ENCODE measurements at places on chromosomes 12 and 14.

GRCh38 chr14:103819503-103820307 is 27.7 kb downstream of the PPP1R13B start:
- DNase-seq, result no peak

DNA sequence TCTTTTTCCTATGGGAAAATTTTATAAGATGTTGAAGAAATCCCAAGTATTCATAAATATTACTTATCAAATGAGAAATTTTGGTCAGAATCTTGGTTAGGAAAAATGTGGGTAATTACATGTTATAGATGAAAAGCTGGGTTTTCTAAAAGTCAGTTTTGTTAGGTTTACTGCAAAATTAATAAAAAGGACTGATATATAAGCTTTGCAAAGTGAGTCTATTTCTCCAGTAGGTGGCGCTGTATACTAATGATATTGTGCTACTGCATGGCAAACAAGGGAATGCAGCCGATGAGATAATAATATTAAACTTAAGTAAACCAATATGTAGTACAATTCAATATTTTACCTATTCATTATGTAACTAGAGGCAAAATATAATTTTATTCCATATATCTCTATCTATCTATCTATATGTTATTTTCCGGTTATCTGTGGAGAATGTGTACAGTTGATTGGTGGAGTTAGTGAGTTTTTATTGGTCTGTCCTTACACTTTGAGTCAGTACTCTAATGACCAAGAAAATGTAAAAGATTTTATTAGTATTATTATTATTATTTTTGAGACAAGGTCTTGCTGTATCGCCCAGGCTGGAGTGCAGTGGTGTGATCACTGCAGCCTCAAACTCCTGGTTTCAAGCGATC is 32.9 kb downstream of the MIPOL1 start:
- DNase-seq, result no peak

DNA sequence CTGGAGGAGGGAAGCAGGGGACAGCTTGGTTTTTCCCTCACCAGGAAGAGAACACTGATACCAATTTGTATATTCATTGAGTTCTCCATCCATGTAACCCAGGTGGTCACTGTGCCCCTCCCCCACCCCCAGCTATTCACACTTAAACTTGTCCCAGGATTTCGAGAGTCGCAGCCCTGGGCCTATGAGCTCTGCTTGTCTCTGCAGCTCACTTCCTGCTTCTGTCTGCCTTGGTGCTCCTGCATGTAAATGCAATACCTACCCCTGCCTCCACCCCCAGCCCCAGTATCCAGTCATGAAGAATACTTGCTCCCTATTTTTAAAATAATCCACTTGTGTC is 452.2 kb downstream of the BCL11B start:
- no peak for DNase-seq

DNA sequence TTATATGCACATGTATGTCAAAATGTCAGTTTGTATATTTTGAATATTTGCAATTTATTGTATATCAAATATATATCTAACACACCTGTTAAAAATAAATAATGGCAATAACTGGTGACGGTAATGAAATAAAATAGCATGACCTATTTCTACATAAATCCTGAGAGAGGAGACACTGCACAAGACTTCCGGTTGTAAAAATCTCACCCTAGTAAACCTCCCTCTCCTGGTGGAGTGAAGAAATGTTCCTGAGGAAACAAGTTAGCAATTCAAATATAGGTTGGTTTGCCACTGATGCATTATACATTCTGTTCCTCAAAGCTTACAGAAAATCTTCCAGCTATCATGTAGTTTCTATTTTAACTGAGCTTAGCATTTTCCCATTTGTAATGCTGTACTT is 166.1 kb upstream of the SYT10 start:
- no peak for DNase-seq

DNA sequence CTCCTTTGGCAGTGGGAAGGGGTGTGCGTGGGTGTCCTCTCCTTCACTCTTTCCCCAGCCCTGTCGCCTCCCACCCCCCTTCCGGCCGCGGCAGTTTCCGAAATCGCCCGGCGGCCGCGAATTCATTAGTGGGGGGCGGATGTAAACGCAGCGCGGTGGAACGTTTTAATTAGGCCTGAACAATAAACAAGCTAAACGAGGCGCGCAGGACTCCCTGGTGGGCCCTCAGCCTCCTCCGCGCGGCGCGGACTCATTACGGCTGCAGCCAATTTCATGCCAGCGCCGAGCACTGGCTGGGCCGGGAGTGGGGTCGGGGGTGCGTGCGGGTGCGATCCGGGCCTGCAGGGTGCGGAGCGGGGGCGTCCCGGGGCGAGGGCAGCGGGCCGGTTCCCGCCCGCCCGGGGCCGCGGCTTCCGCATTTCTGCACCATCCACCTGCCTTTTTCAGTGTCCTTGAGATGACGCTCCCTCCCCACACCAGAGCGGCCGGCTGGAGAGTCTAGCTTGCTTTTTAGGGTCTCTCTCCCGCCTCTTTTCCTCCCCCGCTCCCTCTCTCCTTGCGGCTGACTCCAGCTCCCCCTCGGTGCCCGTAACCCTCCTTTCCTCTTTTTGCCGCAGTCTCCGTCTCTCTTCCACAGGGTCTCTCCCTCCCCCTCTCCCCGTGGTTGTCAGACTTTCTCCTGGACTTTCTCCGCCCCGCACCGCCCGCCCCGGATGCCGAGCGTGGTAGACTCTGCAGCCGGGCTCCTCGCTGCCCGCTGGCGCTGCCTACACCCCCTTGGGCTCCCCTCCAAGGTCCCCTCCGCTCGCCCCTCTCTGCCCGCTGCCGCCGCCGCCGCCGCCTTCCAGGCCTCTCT is at the start of gene CISTR:
Gene CISTR (minus strand): TSS at position 644 of the 856 bp plus-strand sequence.
- no peak for DNase-seq

DNA sequence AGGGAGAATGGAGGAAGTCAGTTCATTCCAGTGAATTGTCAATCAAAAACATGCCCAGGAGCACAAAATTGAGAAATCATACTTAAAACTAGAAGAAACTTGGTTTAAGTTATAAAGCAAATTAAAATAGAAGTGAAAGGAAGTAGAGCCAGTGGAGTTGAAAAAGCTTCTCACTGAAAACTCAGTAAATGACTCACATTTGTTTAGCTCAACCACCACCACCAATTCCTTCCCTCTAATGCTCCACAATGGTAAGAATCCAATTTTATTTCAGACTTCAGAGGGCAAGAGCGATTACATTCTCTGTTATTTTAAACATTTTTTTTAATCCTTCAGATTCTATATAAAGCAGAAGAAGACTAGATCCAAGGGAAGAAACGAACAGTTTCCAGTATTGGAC is 19.4 kb downstream of the UTP20 start:
- DNase-seq, result no peak

DNA sequence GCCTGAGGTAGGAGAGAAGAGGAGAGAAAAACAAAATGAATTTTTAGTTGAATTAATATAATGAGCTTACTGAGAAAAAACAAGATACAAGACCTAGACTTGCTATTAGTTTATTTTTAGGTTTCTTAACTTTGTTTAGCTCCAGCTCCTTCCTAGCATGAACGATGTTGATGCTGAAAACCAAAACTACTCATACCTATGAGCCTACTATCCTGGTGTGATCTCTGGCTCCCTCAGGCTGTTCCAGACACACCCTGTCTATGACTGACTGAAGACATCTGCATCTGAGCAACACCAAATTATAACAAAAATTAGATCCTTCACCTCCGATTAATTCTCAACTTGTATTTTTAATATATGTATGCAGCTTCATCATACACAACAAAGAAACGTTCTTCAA is 190.4 kb downstream of the SLC5A8 start:
- DNase-seq, result no peak

DNA sequence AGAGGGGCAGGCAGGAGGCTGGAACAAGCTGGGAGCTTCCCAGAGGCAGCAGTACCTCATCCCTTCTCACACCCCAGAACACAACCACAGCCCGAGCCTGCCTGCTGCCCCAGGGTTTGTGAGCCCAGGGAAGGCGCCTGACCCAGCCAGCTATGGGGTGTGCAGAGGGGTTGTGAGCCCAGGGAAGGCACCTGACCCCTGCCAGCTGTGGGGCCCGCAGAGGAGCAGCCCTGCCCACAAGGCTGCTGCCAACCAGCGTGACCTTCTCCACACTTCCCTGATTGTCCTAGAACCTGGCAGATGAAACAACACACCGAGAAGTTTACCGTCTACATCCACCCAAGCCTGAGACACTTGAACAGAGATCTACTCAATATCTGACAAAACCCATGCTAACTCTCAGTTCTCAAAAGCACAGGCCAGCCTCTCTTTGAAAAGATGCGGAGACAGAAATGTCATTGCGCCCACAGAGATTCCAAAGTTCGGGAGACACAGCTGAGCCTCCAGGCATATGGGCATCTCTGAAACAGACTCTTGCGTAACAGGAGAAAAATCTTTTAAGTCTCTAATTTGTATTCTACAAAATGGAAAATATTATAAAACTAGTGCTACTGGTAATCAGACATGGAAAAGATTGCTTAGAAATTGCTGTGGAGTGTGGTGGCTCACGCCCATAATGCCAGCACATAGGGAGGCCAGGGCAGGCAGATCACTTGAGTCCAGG is 47.3 kb downstream of the SFSWAP start:
- no peak for DNase-seq

- no peak for DNase-seq
Observed at GRCh38 chr12:75670216-75670615, 158.8 kb upstream of the KRR1 start.

DNA sequence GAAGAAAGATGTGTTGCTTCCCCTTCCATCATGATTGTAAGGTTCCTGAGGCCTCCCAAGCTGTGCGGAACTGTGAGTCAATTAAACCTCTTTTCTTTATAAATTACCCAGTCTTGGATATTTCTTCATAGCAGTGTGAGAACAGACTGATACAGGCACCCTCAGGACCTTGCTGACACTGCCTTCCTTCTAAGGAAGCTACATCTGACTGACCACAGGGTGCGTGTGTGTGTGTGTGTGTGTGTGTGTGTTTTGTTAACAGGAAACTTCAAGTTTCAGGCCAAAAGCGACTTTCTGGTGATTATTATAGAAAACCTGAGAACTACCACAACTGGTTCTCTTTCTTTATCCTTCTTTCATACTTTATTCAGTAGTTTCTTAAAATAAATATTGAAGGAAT is 149.0 kb downstream of the CAPZA3 start:
- no peak for DNase-seq

GRCh38 chr12:132474237-132474741 is 15.7 kb upstream of the FBRSL1 start:
- no peak for DNase-seq

DNA sequence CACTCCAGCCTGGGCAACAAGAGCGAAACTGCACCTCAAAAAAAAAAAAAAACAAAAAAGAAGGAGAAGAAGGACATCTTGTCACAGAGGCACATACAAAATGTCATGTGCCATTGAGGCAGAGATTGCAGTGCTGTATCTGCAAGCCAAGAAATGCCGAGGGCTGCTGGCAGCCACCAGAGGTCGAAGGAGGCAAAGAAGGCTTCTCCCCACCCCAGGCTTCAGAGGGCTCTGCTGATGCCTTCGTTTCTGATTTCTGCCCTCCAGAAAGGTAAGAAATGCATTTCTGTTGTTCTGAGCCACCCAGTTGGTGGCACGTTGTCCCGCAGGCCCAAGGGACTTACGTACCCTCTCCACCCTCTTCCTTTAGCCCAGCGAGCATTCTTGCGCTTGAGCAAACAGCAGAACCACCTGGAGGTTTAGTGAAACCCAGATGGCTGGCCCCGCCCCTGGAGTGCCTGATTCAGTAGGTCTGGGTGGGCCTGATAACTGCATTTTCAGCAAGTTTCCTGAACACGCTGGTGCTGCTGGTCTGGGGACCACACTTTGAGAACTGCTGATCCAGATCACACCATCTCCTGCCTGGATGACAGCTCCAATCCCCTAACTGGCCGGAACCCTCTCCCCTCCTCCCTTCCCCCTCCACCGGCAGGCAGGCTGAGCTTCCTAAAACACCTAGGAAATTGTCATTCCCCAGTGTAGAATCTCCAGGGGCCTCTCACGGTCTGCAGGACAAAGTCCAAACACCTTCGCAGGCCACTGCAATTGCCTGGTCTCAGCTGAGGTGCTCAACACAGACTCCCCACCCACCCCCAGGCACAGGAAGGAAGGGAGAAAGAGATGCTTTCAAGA is 21.1 kb upstream of the SCARB1 start:
- DNase-seq, result no peak

GRCh38 chr12:3081091-3081490 is 3.9 kb downstream of the TSPAN9 start:
- no peak for DNase-seq

DNA sequence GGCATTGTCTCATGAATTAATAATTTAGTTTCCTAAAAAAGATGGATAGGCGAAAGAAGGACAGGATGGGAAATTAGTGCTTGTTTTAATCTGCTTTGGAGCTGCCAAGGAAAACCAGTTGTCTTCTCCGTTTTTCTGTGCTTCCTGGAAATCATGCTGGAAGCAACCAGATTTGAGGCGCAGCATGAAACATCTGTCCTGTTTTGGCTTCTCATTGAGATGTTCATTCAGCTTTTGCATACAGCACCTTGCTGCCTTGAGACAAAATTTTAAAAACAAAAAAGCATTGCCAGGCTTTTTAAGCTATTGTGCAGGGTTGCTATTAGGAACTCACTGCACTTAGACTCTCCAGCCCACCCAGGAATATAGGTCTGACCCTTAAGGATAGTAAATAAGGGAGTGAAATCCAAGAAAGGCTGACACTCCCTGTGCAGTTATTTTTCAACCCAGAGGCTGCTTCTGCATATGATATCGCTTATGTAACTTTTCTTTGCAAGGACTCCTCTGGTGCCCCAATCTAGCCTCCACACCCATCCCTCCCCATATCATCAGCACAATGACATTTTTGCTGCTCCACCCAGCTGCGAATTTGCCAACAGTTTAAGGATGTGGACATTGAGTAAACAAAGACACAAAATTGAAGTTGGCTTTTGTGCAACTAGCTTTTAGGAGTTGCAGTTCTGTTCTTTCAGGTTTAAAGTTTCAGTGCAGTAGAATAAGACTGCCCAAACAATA is 46.9 kb upstream of the MDM1 start:
- no peak for DNase-seq

DNA sequence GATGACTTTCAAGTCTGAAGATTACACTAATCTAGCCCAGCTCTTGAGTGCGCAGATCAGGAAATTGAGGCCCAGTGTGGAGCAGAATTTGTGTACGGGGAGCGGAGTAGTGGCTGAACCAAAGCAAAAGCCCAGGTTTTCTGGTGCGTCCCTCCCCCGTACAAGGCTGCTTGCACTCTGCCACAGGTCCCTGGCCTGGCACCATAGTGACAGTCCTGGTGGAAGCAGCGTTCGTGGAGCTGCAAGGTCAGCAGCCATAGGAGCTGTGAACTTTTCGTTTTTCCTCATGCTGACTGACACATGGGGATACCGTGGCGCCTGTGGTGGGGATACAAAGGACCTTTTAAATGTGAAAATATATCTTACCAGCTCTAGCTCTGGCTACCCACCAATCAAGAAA is 1.7 kb downstream of the EVL start:
- no peak for DNase-seq

- DNase-seq, result no peak
Observed at GRCh38 chr12:110744151-110744571, 1.5 kb upstream of the PPP1CC start.
